ENCODE measurements at places on chromosomes 16 and 17.

DNA sequence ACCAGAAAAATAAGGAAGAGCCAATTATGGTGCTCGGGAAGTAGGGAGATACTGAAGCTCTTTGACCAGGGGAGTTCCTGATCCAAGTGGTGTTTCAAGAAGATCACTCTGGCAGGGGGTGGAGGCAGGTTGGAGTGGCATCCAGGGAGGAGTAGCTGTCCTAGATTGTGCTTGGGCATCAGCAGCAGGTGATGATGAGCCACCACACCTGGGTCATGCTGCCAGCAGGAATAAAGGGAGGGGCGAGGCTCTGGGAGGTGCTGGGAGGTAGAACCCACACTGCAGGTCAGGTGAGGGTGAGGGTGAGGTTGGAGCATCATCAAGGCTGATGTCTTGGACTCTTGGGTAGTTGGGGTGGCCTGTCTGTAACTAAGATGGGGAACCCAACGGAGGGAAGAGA, 35.4 kb upstream of the ADGRG1 start:
- no peak for DNase-seq

DNA sequence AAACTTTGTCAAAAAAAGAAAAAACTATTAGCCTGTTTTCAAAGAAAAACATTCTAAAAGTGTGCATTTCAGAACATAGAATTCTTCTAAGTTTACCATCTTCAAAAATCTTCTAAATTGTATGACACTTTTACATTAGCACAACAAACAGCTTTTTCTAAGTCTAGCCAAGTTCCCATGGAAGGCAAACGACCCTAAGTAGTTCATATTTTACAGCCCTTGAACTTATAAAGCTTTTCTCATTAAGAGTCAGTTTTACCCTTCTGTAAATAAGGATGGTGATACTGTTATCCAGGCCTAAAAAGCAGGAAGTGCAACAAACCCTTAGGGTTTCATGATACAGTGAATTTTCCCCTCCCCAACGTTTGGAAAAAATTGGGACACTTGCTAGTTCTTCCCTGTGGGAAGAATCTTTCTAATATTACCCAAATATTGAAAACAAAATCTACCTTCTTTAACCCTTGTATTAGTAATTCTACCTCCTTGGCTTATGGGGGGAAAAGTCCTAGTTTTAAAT, 4.0 kb upstream of the ARL6IP1 start:
- no peak for DNase-seq

- DNase-seq, result no peak
These were observed 221.8 kb upstream of the CDH5 start for GRCh38 chr16:66144641-66145040.

DNA sequence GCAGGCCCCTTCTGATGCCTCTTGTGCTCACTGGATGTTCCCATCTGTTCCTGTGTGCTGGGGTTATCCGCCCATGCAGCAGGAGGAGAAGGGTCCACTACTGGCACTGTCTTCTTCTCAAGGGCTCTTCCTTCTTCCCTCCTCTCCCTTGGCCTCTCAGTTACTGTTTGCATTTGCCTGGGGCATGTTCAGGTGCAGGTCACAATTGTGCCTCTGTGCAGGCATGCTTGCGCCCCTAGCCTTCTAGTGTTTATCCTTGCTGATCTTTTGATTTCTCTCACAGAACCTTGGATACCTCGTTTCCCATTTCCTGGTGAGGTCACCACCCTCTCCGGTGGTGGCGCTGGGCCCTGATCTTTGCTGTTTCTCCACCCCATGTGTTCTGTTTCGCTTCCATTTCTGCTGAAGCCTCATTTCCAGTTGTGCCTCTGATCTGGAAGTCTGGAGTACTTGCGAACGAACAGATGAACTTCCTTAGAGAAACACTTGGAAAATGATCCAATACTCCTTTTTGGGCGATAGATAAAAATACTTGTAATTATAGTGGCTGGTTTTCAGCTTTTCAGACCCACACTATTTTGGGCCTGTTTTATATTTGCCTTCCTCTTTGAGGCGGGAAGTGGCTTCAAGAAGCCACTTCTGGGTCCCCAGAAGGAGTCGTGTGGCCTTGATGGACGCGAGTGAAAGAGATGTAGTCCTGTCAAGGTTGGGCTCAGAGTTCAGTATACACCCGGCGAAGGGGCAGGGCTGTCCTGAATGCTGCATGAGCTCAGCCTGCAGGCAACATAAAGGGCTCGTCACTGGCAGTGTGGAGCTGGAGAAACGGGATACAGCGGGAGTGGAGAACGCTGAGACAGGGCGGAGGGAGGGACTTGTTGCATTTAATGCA, 312.9 kb downstream of the SNX29 start:
- DNase-seq, result no peak

DNA sequence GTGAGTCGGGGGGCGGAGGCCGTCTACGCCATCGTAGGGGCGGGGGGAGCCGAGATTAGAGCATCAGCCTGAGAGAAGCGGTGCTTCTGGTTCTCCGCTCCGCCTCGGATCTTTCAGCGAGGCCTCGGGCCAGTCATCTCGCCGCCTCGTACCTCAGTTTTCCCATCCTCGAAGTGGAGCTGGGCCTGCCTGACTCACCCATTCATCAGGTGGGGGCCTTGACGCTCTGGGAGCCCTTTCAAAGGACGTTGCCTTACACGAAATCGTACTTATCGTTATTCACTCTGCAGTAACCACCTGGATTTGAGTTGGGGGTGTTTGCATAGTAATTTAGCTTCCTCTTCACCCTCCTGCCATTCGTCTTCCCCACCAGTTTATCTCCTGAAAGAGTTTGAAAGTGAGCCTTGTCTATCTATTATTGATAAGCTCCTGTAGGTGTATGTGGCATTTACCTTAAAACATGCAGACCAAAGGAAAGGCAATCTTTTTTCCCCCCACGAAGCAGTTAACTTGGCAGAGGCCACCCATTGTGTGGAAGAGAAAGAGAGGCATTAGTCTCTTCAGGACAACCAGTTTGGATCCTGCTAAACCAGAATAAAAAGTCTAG, 674 bp downstream of the TAF15 start:
- DNase-seq, result no peak

DNA sequence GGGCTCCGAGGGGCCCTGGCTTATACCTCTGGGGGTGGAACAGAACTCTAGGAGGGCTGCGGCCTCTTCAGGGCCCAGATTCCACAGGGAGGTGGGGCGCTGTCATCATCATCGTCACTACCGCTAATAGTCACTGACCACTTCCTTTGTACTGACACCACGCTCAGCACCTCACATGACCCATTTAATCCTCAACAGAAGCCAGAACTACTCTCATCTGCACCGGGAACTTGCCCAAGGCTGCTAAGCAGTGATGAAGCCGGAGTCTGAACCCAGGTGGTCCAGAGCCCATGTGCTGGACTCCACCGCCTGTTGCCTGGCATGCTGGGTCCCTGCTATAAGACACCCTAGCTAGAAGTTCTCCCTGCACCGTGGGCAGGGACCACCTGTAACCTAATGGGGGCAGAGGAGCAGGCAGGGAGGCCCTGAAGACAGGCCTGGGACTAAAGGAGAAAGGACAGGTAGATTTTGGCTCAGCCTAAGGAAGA, 12.0 kb downstream of the UNC13D start:
- peak; percentile 48 for DNase-seq

GRCh38 chr17:76640550-76641380, 2.8 kb downstream of the ST6GALNAC1 start:
- no peak for DNase-seq

DNA sequence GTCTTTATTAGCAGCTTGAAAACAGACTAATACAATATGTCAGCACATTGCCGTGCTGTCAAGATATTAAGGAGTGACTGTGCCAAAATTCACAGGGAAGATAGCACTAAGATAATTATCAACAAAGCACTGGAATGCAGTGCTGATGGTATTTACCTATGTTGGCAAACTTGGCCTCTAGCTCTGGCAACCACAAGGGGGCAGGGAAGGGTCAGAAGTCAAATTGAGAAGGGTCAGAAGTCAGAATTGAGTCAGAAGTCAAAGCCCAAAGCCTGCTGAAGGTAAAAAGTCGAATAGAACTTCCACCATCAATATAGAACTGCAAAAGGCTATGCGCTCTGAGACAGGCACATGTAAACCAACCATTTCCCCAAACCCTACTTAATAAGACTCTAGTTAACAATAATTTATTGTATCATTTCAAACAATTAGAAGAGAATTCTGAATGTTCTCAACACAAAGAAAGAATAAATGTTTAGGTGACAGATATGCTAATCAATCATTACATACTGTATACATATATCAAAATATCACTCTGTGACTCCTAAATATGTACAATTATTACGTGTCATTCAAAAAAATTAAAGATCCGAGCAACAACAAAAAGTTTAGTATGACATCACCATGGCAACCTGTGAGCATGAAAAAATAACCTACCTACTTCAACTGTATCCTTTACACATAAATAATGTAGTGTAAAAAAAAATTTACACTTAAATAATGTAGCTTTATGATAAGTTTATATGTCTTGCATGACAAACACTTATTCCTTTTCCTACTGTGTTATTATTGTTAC, 916.1 kb downstream of the KCNJ2 start:
- DNase-seq, result no peak

DNA sequence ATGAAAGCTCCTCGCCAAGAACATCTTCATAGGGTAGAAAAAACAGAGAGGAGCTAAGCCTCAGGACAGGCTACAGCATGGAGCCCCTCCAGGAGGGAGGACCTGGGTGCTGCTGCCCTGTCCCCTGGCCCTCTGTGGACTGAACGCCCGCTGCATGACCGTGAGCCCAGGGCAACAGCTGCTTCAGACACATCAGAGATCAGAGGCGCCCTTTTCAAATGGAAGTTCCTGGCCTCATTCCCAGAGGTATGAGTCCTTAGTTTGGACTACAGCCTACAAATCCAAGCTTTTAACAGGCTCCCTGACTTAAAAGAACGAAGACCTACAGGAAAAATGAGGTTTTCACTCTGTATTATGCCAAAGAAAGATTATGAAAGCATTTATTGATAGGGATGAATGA, 48.5 kb downstream of the ZNF18 start:
- no peak for DNase-seq

DNA sequence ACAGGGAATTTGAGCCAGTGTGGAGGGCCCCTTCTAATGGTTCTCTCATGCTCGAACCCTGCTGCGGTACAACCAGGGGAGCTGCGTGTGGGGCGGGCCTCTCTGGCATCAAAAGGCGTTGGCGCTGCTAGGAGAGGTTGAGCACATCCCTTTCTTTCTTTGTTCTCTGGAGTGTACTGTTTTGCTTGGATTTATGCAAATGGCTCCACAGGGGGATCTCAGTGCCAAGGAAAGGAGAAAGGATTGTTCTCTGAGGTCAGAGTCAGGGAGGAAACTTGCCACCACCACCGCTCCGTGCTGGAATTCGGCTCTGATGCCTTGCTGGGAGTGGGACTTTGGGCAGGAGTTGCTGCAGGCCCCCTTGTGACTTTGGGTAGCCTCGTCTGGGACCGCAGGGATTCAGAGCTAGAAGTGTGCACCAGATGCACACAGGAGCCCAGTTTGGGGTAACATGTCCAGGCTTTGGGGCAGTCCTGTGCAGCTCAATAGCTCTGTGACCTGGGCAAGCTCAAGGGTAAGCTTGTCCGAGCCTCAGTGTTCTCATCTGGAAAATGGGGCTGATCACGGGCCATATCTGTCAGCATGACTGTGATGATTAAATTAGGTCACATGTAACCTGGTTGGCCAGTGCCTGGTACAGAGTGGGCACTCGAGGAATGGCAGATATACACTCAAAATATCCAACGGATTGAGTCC, 353.0 kb upstream of the EEF2KMT start:
- DNase-seq, result no peak

DNA sequence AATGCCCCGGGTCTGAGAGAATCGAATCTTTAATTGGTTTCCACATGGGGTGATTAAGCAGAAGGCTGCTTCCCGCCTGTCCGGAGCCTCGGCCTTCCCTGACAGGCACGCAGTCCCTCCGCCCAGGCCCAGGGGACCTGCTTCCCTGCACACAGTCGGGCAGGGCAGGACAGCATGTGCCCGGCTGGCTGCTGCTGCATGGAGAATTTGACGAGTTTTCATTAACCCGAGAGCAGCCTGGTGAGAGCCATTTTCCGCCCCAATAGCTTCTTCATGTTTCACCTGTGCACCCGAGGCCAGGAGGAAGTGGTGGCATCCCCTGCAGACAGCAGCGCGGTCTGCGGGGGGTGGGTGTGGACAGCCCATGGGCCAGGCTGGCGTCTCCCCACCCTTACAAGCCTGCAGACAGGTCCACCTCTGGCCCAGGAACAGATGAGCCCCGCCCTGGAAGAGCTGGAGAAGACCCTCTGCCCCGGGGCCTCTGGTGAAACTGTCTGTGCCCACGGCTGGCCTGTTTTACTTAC, 67.0 kb downstream of the KLHDC4 start:
- no peak for DNase-seq

GRCh38 chr16:57773655-57774295, 28.5 kb downstream of the KIFC3 start:
- no peak for DNase-seq

DNA sequence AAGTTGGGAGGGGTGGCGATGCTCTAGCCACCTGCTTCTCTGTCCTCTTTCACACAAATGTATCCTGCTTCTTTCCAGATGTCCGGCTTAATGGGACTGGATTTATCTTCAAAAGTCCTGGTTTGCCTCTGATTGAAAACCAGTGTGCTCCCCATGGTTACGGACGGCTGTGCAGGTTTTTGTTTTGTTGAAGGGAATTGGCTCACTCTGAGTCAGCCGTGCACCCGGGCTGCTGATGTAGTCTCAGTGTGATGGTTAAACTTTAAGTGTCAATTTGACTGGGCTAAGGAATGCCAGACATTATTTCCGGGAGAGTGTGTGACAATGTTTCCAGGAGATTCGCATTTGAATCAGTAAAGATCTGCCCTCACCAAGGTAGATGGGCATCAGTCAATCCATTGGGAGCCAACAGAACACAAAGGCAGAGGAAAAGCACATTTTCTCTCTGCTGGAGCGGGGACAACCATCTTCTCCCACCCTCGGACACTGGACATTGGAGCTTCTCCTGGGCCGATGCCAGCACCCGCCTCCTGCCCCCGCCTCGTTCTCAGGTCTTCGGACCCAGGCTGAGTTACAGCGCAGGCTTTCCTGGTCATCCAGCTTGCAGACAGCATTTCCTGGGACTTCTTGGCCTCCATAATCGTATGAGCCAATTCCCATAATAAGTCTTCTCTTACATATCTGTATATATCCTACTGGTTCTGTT, 126.9 kb upstream of the TNRC6C start:
- DNase-seq, result no peak

All from uterus (tissue), 4 donors.